NCI-H82 (cell line): ENCODE measurements at places on chromosomes 1 and 21.

GRCh38 chr1:168664069-168664834 is 64.8 kb downstream of the DPT start:
- no peak for DNase-seq

DNA sequence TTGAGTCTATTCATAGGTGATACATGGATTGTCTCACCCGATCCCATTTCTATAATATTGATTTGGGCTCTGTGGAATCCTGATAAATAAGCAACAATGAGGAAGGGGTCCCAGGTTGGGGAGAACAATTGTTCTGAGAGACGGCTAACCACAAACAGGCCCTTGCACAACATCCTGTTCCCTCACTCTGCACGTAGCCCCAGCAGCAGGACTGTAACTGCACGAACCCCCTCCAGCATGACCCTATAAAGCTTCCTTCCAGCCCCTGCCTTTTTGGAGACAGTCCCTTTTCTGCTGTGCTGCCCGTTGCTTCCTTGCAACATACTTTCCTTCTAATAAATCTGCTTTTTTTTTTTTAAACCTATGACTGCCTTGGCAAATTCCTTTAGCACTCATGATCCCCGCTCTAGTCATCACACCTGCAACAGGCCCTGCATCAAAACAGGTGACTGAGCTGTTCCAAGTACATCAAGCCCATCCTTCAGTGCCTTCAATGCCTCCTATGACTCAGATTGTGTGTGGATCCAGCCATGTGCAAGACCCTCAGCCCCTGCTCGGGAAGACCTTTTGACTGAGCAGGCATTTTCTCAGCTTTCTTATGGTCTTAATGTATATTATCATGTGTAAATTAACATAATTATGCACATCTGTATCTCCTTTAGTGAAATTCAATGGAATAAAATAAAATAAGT is 63.7 kb upstream of the B3GALNT2 start:
- no peak for DNase-seq

DNA sequence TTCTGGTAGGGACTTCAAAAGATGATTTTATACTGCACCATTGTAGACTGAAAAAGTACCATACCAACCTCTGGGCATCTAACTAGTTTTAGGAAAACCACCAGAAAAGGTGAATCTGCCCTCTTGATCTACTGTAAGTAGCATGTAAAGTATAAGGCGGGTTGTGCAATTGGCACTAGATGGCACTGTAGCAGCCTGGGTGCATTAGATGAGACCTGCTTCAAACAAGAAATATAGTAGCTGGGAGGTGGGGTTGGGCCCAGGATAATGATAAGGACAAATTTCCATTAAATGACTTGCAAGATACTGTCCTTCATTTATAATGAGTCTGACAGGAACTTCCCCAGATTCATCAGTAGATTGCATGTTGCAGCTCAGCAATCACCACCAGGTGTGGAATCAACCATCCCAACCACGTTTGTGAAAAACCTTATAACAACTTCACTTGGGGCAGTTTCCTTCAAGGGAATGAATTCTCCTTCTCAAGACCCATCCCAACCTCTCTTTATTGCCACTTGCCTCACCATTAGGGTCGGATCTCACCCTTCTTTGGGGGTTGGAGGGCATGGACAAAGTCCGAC is 37.3 kb upstream of the IL10 start:
- peak; percentile 16 for DNase-seq

GRCh38 chr1:182616130-182617013 is 12.2 kb upstream of the RGS16 start:
- peak; percentile 88 for DNase-seq

GRCh38 chr1:38095454-38095931 is 48.9 kb upstream of the POU3F1 start:
- no peak for DNase-seq

DNA sequence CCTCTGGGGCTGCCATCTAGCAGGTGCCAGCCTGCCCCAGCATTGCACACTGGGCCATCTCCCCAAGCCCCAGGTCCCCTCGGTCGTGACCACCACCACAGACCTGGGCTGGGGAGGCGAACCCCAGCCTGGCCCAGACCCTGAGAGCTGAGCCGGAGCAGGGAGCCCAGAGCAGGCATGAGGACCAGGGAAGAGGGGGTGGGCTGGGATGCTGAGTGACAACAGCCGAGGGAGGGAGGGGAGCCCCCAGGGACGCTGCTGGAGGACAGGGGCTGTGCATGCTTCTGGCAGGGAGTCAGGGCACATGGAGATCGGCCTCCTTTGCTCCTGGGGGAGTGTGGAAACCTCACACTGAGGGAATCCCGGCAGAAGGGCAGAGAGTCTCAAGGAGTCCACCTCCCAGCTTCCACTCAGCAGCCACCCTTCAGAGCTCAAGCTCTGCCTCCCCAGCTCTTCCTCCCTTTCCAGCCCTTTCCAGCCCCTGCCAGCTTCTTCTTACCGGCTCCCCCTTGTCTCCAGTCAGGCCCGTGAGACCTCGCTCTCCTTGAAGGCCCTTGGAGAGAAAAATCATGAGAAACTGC is 23.7 kb upstream of the PEF1 start:
- DNase-seq, result peak; percentile 42

DNA sequence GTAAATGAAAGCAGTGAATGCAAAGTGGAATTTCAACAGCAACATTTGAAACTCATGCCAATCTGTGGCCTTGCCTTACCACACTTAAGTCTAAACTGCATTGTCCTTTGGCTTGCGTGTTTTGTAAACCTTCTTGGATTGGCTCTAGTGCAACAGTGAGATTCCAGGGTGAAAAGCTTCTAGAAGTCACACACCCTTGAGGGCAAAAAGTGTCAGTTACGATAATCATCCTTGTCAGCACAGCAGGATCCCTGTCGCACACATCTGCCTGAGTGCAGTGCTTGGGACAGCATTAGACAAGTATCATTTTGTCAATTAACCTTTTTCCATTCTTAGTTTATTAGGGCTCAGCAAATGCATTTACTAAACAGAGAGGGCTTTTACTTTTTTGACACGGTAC is 243.4 kb upstream of the PTBP2 start:
- no peak for DNase-seq

DNA sequence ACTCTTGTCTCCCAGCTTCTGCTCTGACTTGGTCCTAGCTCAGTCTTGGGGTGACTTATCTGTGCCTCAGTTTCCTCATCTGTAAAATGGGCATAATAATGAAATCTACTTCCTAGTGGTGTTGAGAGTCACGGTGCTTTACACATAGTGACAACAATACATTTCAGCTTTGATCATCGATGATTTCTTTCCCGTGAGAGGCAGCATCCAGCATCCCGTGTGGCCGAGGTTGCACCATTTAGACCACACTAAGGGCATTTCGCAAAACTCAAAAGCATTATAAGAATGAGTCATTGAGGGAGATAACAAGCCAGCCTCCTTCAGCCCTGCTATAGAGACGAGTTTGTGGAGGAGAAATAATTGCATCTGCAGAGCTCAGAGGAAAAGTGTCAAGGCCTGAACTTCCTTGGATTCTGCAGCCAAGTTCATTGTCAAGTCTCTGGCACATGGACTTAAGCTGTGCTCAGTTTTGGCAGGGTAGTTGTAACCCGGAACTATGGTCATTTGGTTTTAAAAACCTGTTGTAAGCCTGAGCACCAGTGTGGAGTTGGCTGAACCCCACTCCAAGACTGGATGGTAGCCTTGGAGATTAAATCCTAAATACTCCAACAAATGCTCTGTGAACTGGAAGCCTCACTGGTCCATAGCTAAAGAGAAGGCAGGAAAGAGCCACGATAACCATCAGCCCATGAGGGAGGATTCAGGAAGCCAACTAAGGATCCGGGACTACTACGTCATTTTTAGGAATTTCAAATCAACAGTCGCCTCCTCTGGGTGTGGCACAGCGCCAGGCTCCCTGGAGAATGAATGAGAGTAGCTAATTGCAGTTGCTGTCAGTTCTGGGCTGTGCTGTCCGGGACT is 64.2 kb downstream of the TCP10L start:
- DNase-seq, result no peak

- peak; percentile 33 for DNase-seq
These were observed at the start of gene TNFRSF8 for GRCh38 chr1:12063141-12064072. Gene TNFRSF8 (plus strand): TSS chr1:12063303. CDS start chr1:12063599, 296 bp downstream.

- no peak for DNase-seq
These were observed 11.3 kb downstream of the CRABP2 start for GRCh38 chr1:156693848-156694689.

DNA sequence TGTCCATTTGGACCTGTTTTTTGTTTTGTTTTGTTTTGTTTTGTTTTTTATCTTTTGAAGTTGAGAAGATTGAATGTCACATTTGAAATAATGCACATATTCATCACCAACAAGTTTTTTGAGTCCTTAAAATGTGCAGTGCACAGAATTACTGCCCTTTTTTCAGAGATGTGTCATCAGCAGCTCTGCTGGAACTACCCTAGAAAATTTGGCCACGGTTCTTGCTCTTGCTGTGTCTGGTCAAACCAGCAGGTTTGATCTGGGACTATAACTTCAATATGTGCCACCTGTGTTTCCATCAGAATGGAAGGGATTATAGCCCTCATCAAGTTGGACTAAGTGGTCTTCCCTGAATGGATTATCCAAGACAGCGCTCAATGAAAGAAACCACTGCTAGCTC is 24.1 kb upstream of the CNN3 start:
- peak; percentile 44 for DNase-seq

- DNase-seq, result no peak
These were observed 79.2 kb downstream of the NIBAN1 start for GRCh38 chr1:184895086-184895485.

- DNase-seq, result no peak
These were observed 11.4 kb downstream of the UBASH3A start for GRCh38 chr21:42414928-42415769.

DNA sequence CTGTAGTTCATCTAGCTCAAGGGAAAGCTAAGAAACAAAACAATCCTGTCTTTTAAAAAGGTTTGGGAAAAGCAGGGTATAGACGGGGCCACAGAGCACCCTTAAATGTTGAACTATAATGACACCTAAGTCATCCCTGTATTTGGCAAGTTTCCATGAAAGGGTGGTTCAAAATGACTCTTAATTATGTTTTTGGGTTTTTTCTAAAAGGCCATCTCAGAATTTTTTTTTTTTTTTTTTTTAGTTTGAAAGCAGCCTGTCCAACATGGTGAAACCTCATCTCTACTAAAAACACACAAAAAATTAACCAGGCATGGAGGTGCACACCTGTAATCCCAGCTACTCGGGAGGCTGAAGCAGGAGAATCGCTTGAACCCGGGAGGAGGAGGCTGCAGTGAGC is 22.2 kb downstream of the TOMM20 start:
- no peak for DNase-seq

GRCh38 chr1:204692841-204693356 is 7.4 kb upstream of the LRRN2 start:
- no peak for DNase-seq

DNA sequence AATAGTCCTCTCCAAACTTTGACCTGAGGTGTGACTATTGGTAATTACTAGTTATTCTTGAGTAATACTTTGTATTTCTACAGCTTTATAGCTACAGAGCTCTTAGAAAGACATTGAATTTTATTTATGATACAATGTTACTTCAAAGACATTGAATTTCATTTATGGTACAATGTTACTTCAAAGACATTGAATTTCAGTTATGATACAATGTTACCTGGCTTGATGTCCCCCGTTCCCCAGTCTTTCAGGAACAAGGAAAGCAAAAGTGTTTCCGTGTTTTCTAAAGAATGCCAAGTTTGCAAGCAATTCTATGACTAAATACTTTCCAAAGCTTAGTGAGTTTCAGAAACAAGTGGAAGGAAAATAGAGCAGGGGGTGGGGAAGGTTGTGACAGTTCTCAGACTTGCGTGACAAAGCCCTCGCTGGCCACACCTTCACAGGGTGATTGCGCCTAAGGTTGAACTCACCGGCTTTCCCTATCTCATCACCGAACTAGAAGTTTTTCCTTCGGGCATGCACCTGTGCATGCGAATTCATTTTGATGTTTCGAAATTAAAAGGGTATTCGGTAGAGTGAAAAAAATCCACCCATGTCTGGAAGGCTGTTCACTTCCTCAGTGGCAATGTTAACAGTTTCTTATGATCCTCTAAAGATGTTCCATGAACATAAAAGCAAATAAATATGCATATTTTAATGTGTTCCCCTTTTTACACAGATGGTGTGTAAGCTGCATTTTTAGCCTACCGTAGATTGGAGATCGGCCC is 909 bp upstream of the PAXBP1 start:
- peak; percentile 41 for DNase-seq

DNA sequence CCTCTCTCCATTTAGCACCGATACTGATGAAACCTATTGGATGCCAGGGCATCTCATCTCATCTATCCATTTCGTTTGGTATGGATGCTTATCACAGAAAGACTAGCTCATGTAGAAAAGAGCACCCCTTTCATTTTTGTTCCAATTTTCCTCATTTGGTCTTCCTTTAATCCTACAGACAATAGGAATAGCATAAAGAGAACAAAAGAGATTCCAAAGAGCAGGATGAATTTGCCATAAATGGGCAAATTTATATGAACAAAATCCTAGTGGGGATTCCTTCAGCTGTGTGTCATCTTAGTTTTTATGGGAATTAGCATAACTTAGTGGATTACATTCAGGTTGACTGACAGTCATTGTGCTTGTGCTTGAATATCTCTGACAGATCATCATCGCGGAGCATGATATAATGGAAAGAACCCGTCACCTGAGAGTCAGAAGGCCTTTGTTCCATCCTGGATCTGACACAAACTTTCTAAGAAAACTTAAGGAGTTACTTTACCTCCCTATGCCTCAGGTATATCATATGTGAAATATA is 777.5 kb upstream of the ADGRL2 start:
- no peak for DNase-seq
